Cardiac muscle cell (in vitro differentiated cells and primary cell): ENCODE measurements at places on chromosomes 16 and 17.

- no peak for DNase-seq
Observed at GRCh38 chr17:81838753-81839255, 4.0 kb upstream of the PPP1R27 start.

DNA sequence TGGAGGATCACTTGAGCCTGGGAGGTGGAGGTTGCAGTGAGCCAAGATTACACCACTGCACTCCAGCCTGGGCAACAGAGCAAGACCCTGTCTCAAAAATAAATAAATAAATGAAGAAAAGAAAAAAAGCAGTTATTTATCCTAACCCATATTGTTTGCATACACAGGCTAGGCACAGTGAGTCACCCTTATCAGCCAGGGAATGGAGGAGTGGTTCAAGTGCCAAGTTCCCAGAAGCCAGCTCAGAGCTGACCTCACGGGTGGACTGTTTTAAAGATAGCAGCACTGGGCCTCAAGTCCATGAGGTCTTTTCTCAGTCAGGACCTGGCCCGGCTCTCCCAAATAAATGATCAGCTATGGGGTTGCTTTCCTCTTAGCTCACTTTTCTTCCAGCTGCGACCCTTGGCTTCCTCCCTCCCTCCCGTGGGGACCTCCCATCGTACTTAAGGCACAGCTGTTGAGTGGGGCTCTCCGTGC, 22.6 kb upstream of the MGAT5B start:
- peak; percentile 73 for DNase-seq

DNA sequence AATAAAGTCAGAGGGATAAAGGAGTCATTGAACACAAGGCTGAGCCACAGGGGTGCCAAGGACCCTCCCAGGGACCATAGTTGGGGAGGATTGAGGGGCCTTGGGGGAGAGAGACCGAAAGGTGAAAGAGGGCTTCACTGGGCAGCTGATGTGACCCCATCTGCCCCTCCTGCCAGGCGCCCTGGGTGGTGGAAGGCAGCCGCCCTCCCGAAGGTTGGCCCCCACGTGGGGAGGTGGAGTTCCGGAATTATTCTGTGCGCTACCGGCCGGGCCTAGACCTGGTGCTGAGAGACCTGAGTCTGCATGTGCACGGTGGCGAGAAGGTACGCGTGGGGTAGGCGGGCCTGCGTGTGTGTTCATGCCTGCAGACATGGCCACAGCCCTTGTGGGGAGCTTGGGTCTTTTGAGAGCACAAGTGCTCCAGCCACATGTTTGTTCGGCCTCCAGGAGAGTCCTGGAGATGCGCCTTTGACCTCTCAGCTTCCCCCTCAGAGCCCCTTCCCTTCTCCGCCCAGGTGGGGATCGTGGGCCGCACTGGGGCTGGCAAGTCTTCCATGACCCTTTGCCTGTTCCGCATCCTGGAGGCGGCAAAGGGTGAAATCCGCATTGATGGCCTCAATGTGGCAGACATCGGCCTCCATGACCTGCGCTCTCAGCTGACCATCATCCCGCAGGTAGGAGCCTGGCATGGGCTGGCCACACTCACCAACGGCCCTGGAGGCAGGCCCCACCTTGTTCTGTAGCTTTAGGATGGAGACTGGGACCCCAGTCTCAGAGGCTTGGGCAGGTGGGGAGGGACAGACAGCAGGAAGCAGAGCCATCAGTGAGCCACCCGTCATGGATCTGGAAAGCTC, 24.1 kb downstream of the ANKRD40 start:
- no peak for DNase-seq

GRCh38 chr17:61306003-61306402, 93.6 kb upstream of the TBX2 start:
- no peak for DNase-seq

GRCh38 chr16:7731141-7731540, 398.5 kb downstream of the RBFOX1 start:
- DNase-seq, result no peak

- DNase-seq, result no peak
Observed at GRCh38 chr16:23742766-23743165, 12.1 kb upstream of the CHP2 start.
